Stimulated activated CD8-positive, alpha-beta memory T cell treated with anti-CD3 and anti-CD28 coated beads, Interleukin-15, amount 100 ng/mL, for 24 hours (primary cell): ENCODE measurements at places on chromosomes 1 and 21.

GRCh38 chr1:113899111-113899510 lies 5.5 kb downstream of the AP4B1 start:
- no peak for DNase-seq

DNA sequence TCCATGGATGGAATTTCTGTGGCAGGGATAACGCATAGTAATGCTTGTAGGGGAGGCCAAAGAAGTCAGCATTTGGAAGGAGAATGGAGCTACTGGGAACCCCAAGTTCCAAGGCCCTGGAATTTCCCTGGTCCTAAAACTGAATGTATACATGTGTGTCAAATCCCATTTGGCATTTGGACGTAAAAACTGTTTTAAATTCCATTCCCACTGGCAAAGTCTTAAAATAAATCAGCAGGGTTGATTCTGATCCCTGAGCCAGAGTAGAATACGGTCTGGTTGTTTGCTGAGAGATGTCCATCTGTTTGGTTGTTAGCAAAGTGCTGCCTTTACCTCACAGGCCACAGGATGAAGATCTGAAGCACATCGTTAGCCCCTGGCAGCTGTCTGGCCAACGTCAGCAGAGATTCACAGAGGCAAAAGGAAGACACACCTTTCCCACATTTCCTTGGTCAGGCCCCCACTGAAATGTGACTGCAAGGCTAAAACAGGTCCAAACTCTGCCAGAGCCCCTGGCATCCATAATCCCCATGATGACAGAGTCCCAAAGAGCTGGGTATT lies 62.2 kb downstream of the GORAB start:
- DNase-seq = no peak

DNA sequence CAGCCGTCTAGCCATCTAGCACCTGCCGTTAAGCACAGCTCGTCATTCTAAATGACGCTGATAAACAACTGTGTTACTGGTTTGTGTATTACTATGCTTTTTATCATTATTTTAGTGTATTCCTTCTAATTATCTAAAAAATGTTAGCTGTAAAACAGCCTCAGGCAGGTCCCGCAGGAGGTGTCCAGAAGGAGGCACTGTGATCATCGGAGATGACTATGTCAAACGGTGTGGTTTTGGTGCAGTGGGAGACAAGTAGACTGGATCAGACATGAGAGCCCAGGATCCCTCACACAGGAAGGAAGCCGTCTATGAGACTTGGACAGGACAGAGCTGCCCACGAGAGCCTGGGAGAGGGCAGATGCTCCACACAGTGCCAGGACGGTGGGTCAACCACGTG lies 55.3 kb upstream of the COL6A1 start:
- DNase-seq = no peak

DNA sequence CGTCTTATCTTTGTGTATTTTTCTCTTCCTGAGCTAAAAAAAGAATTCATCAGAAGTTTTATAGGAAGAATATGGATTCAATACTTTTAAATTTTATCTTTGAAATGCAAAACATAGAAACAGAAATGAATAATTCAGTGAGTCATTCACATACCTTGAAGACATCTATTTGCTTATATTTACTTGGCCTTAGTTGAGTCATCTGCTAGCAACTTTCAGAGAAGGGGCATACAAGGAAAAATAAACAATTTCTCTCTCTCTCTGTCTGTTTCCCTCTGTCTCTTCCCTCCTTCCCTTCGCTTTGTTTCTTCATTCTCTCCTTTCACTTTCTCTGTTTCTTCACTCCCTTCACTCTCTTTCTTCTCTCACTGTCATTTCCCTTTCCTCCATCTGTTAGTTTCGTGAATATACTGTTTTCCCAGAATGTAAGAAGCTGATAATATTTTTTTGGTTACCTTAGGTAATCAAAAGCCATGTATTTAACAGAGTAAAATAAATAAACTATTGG lies 477.2 kb downstream of the BRINP3 start:
- DNase-seq = no peak

- DNase-seq = no peak
These were observed 16.2 kb upstream of the MPL start for GRCh38 chr1:43321331-43321891.

GRCh38 chr1:75811211-75811981 lies 14.7 kb downstream of the MSH4 start:
- DNase-seq = no peak

DNA sequence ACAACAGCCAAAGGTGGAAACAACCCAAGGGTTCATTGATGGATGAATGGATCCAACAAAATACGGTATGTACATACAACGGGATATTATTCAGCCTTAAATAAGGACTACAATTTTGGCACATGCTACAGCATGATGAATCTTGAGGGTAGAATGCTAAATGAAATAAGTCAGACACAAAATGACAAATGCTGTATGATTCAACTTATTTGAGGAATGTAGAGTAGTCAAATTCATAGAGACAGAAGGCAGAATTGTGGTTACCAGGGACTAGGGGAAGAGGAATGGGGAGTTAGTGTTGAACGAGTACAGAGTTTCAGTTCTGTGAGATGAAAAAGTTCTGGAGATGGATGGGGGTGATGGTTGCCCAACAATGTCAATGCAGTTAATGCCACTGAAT lies 118.0 kb upstream of the PAXBP1 start:
- no peak for DNase-seq

DNA sequence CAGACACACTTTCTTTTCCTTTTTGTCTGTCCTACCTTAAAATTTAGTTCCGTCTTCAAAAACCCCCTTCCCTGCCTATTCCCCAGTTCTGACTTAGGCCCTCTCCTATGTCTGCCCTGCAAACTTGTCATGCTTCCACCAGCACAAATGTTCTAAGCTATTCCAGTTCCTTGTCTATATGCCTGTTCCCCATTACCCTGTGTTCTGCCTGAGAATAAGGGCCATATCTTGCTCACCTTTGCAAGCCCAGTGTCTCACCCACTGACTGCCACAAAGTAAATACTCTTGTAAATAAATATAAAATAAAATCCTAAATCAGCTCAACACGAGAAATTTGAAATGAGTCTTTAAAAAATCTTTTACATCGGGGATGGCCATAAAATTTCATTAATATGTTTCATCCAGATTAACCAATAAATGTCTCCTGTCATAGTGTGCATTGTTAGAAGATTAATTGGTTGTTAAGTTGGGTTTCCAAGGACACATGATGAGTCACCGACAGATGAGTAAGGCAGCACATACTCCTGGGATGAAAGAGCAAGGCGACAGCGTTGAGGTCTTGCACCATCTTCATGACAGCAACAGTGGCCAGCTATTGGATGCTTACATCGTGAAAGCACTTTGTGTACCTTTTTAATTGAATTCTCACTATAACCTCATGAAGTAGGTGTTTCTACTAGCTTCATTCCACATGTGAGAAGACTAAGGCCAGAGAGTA lies 92.6 kb upstream of the NGF start:
- no peak for DNase-seq

DNA sequence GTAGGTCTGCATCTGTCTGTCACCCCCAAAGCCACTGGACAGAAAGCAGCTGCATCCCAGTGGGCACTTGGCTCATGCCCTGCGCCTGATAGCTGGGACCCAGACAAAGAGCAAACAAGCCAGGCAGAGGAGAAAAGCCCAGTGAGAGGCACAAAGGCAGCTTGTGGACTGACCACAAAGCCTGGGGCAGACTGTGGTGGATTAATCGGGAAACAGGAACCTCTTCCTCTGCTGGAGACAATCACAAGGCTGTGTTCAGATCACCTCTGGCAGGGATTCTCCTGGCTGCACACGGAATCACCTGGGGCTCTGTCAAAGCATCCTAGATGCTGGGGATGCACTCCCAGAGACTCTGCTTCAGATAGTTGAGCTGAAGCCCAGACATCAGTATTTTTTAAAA lies 15.2 kb upstream of the GJB5 start:
- no peak for DNase-seq

GRCh38 chr1:56070601-56071000 lies 508.8 kb downstream of the PLPP3 start:
- no peak for DNase-seq

GRCh38 chr1:36796733-36797132 lies 237.6 kb downstream of the GRIK3 start:
- DNase-seq = no peak

DNA sequence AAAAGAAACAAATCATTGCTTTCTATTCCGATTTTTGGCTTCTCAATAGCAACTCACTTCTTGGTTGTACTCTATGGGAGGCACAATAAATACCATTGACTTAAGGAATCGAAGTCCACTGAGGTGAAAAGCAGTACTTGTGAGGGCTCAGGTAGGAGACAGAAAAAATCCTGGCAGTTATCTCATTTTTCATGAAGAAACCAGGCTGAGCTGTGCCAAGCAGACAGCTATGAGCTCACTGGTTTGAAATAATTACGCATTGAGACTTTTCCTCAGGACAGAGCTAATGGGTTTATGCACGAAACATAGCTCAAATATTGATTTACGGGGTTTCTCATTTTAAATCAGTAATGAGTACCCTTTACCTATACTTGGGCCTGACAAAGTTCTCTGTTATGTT lies 18.5 kb downstream of the COLGALT2 start:
- DNase-seq = no peak

GRCh38 chr1:233277637-233278606 lies 17.6 kb downstream of the PCNX2 start:
- DNase-seq = no peak

DNA sequence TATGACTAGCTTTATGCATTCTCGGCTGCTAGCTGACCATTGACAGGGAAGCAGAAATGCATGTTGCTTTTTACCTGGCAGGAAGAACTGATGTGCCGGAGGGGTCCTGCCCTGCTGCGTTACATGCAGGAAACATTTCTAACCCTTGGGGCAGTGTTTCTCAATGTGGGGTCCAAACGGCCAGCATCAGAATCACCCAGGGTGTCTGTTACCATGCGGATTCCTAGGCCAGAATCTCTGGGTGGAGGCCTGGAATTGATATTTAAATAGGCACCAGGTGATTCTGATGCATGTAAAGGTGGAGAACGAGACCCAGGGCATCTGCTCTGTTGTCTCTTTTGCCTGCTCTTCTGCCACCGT lies 182.7 kb downstream of the PCP4 start:
- no peak for DNase-seq

DNA sequence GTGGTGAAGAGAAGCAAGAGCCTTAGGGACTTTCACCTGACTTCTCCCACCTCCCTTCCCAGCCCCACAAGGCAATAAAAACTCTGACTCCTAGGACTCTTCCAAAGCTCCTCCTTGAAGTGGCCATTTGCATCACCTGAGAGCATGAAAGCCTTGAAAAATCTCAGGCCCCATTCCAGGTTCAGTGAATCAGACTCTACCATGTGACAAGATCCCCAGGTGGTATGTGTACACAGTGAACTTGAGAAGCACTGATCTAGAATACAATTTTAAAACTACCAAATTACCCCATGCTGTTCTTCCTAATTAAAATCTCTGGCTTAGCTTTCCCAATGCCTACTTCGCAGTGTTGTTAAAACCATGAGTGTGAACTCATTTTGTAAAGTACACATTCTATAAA lies 195.1 kb upstream of the SAMSN1 start:
- DNase-seq = no peak

- DNase-seq = no peak
These were observed 60.5 kb downstream of the RHBG start for GRCh38 chr1:156429313-156430060.

DNA sequence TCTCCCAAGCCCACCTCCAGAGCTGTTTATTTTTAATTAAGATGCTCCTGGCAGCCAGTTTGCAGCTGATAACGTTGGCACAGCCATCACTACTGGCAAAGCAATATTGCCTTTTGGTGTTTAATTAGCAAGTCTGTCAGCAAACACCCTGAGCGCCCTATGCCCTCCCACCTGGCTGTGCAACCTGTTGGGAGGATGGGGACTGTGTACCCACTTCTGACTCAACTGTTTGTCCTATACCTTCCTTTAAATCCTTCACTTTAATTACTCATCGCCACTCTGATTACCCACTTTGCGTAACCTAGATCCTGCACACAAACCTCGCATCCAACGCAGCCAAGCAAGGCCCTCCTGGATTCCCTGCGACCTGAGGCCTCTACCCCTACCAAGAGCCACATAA lies 67.1 kb downstream of the BCAR3 start:
- no peak for DNase-seq

- DNase-seq = no peak
These were observed 102.8 kb downstream of the RIPK4 start for GRCh38 chr21:41663805-41664788.

DNA sequence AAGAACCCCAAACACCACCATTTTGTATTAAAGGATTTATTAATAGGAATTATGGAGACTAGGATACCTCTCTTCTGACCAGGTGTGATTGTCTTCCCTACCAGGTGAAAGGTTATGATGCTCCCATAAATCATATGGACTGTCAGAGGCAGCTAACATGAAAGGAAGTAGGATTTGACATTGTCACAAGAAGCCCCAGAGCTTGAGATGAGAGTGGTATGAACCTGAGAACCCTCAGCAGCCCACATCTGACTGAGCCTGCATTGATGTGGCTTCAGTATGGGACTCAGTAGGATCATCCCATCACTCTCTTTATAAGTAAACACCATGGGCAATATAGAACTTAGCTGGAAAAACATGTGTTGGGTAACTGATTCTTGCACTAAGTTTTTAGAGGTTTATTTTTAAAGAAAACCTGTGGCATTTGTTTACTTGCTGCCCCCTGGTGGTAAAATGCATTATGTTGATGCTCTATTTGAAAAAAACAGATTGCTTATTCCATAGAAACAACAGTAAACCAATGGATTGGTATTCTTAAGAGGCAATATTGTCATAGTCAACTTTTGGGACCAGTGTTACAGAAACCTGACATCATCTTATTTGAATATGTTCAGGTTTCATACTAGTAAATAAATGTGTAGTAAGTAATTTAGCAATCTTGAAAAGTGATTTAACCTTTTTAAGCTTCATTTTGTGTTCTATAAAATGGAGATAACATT lies 16.6 kb upstream of the CACYBP start:
- DNase-seq = no peak

DNA sequence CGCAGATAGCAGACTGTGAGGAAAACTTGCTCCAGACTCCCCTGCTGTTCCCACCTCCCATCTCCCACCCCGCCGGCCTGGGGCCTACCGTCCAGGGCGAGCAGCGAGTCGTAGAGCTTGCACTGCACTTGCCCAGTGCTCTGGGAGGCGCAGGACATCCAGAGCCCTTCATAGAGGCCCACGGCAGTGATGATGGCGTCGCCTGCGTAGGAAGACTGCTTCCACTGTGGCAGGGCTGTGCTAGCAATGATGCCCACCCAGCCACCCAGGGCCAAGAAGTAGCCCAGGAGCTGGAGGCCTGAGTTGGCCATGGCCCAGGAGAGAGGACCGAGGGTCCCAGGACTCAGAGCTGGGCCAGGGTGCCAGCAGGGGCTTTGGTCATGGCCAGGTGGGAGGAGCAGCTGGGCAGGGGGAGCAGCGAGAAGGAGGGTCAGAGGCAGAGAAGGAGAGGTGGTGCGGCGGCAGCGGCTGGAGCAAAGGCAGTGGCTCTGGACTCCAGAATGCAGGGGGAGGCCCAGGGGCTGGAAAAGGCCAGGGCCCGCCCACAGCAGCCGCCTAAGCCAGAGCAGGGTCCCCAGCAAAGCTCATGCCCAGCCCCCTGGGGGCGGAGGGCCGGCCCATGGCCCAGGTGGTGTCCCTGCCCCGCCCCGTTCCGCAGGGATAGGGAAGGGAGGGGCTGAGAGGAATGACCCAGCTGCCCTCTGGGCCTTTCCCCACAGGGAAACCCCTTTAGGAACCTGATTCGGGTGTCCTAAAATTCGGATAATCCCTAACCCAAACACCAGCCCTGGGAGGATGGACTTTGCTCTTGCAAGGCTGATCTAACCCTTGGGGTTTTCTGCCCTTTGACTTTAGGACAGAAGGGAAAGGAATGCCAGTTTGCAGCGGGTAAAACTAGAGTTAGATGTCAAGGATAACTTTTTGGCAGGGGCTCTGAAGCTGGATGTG lies at the start of gene CLDN19:
TSS of gene CLDN19 (minus strand) at position 484 of the 948 bp plus-strand sequence. CDS start at position 311, 173 bp downstream.
- no peak for DNase-seq
